ENCODE measurements at places on chromosomes 1 and 21. TPM values are rescaled to one million over a fixed set of nuclear protein-coding genes. Genes with fewer than 3 reads are reported as not detected.

MPL gene
- total RNA-seq = 0.13 TPM

GRCh38 chr1:245209658-245210435 lies 55.1 kb downstream of the KIF26B start:
- no peak for DNase-seq

DNA sequence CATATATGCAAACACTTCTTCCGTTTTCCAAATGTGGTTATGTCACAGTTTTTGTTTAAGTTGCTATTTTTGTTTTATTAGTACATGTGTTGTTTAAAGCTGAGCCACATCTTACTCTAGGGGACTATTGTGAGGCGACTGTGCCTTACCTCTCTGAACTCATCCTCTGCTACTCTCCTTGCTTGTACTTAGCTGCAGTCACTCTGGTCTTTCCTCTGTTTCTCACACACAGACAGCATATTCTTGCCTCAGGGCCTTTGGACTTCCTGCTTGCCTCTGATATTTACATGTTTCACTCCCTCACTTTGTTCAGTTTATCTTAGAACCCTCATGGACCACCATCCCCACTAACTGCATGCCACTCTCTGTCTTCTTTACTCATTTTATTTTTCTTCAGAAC lies 101.1 kb downstream of the MACF1 start:
- no peak for DNase-seq

AIM2 gene
- not detected for total RNA-seq

DNA sequence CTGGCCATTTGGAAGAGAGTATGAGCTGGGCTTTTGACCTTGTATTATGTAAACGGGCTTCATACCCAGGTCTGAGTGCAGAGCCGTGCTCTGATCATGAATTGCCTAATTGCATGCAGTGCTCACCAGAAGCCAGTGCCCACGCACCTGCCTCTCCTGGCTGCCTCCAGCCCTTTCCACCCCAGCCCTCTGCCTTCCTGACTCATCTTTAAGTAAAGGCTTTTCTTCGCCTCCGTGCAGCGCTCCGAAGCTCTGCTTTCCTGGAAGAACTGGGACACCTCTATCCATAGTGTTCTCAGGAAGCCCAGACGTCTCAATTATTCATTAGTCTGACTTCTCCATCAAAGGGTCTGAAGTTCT lies 413.7 kb downstream of the PTPRU start:
- DNase-seq = no peak

GRCh38 chr1:227449051-227449450 lies 114.3 kb upstream of the ZNF678 start:
- DNase-seq = no peak

DNA sequence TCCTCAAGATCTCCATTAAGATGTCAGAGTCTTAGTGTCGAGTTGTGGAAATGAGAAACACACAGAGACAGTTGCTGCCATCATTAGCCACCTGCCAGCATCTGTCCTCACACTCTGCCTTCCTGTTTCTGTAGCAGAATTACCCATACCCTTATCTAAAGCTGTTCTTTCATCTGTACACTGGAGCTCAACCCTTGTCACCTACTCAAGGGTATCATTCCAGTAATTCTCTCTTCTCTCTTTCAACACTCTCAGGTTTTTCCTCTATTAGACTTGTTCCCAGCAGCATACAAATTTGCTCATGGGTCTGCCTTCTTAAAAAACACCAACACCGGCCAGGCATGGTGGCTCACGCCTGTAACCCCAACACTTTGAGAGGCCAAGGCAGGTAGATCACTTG lies 27.4 kb upstream of the RNF2 start:
- DNase-seq = no peak

GRCh38 chr1:153659656-153660055 lies 1.2 kb downstream of the SNAPIN start:
- no peak for DNase-seq
